ENCODE measurements at places on chromosomes 13 and 19. TPM values are rescaled to one million over a fixed set of nuclear protein-coding genes. Genes with fewer than 3 reads are reported as not detected.

The WDR62 gene
- 0.50 TPM for total RNA-seq

The CEACAM8 gene
- total RNA-seq: not detected

The TMIGD2 gene
- not detected for total RNA-seq

The ZNF223 gene
- total RNA-seq: 6.3 TPM

The SMIM44 gene
- not detected for total RNA-seq

The EPSTI1 gene
- 8.1 TPM for total RNA-seq

The ZNF382 gene
- 12.9 TPM for total RNA-seq

The ZNF486 gene
- 3.5 TPM for total RNA-seq

The RINL gene
- total RNA-seq: 2.8 TPM

The ANKRD24 gene
- total RNA-seq: 1.0 TPM

The PABPC3 gene
- total RNA-seq: 0.15 TPM

The ZNF85 gene
- total RNA-seq: 1.5 TPM

The PRODH2 gene
- total RNA-seq: not detected

Data from smooth muscle cell of trachea (primary cell).